ENCODE measurements at places on chromosomes 1 and 21.

- no peak for DNase-seq
Measured at GRCh38 chr1:90729504-90730242, 12.6 kb upstream of the BARHL2 start.

GRCh38 chr1:222310836-222311235 lies 237.1 kb downstream of the HHIPL2 start:
- no peak for DNase-seq

GRCh38 chr21:42556960-42557359 lies 43.3 kb downstream of the SLC37A1 start:
- no peak for DNase-seq

- no peak for DNase-seq
Measured at GRCh38 chr1:66752000-66752592, at the start of gene DYNLT5. Gene DYNLT5 (plus strand): TSS chr1:66752459. CDS start chr1:66754659, 2,200 bp downstream.

- no peak for DNase-seq
Measured at GRCh38 chr1:145751491-145752037, 32.3 kb downstream of the CD160 start.

- peak; percentile 20 for DNase-seq
Measured at GRCh38 chr1:205976708-205977401, 26.3 kb downstream of the RAB7B start.

DNA sequence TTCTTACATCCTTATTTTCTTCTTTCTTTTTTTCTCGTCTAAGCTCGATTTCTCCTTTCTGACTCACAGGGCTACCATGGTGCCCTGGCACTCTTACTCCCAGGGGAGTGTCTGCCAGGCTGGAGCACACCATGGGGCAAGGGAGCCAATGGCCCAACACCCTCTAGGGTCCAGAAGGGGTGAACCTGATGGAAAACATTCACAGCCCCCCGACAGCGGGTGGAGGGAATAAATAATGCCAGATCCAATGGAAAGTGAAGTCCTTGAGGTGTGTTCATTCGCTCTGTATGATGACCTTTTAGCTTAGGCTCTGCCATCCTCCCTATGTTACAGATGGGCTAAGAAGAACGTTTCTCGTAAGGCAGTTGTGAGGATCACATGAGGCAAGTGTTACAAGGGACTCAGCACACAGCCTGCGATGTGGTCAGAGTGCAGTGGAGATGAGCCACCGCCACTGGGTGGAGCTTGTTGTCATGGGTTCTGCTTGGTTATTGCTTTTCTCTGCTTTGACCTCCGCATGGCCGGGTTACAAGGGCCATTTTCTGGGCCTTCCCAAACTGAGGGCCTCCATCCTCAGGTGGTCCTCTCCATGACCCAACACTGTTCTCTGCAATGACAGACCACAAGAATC lies 3.5 kb upstream of the FCMR start:
- DNase-seq, result no peak

- no peak for DNase-seq
Measured at GRCh38 chr21:14675774-14676530, 129.8 kb upstream of the SAMSN1 start.

- no peak for DNase-seq
Measured at GRCh38 chr1:202154766-202155477, 5.5 kb downstream of the PTPN7 start.

- no peak for DNase-seq
Measured at GRCh38 chr1:173986951-173987350, 35.2 kb downstream of the RC3H1 start.

GRCh38 chr1:232568906-232569553 lies 60.9 kb downstream of the SIPA1L2 start:
- DNase-seq, result no peak

DNA sequence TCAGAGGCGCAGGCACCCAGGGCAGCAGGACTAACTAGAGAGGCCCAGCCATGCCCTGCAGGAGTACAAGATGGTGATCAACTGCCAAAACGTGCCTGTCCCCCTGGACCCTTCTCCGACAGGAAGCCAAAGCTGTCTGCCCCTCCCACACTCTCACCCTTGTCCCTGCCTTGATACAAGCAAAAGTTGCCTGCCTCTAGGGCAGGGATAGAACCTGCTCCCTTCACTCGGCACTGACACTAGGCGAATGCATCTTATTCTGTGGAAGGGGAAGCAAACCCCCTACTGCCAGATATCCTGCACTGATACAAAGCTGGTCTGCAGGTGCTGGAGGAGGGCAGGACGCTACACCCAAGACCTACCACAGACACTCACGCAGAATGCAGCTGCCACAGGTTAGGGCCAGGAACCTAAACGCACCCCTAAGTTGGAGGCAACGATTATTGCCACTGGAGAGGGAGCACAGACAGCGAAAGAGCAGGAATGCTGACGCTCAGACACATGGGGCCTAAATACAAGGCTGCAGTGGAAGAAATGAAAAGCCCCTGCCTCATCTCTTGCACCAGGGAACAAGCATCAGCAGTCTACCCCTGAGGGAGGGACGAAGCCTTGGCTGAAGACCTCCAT lies 3.7 kb downstream of the TARBP1 start:
- DNase-seq, result no peak

DNA sequence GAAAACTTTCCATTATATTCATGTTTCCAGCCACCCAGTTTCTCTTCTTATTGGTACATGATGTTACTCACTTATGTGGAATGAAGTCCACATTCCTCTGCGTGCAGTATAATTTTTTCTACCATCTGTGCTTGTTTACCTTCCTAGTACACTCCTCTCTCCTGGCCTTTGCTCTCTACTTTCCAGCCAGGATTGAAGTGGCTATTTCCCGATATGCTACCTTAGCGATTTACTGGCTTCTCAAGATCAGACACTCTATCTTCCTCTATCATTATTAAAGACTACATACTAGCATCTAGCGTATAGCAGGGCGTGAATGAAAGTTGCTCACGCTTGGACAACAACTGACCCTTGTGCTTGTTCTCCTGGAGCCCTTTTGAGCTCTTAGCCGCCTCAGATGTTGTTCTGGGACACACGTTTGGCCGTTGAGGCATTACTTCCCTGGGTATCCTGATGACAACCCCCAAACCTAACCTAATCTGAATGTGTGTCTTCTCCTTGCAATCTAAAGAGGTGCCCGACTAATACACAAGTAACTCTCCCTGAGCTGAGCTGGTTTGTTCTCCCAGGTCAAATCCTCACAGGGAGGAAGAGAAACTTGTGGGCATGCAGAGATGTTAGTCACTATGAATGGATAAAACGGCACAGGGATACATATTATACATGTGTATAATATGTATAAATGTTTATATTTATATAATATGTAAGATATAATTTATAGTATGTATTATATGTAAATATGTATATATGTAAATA lies 13.4 kb upstream of the MTARC2 start:
- DNase-seq, result peak; percentile 10

DNA sequence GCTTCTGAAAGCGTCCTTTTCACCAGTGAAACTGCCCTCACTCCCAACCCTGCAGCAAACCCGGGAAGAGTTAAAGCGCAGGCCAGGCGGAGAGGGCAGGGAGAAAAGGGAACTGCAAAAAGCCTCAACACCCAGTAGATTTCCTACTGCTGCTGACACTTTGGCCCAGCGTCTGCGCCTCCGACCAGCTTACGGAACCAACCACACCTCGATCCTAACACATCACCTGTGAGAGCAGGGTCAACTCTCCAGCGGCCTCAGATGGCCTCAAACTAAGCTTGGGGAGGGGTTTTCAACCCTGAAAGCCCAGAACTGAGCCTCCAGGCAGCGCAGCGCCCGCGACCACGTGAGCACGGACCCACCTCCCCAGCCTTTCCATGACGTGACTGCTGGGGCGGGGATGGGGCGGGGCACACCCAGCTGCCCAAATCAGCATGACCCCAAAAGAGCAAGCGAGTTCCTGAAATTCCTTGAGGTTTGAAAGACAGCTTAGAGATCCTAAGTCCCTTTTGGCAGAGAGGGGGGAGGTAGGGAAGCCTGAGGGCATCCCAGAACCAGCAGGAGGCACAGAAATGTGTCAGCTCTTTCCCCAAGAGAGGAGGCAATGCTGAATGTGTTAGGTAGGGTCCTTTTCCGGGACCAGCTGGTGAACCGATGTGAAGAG lies 59.1 kb downstream of the ITPKB start:
- DNase-seq, result no peak

- DNase-seq, result no peak
Measured at GRCh38 chr1:219413536-219413935, 199.4 kb downstream of the ZC3H11B start.

DNA sequence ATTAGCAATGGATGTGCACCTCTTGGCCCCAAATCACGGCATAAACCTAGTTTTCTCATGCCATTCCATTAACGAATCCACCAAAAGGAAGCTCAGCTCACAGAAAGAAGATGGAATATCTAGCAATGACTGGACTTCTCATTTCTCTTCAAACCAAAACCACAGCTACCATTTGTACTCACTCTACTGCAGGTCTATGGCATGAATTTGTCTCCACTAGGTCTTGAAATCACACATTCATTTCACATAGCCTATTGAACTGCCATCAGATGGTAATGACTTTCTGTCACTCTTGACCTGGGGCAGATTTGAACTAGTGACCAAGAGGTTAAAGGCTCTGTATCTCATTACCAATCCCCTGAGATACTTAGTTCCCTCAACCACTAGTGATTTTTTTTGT lies 382.7 kb downstream of the DPYD start:
- DNase-seq, result no peak

DNA sequence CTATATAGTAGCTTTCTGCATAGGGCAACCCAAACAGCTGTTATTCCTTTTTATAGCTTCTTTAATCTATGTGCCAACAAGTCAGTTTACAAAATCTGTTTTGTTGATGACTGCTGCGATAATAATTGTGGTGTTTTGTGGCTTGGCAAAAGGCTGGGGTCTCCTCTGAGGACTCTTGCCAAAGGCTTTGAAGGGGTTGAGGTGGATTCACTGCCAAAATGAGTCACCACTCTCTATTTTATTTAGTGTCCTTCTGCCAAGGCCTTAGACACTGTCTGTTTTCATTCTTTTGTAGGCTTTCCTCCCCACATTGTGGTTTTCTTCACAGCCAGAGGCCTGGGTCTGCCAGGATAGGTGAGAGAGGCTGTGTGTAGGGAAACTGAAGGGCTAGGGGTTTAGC lies 161.8 kb downstream of the NFIA start:
- no peak for DNase-seq

- no peak for DNase-seq
Measured at GRCh38 chr1:60994369-60994768, 88.0 kb upstream of the NFIA start.

DNA sequence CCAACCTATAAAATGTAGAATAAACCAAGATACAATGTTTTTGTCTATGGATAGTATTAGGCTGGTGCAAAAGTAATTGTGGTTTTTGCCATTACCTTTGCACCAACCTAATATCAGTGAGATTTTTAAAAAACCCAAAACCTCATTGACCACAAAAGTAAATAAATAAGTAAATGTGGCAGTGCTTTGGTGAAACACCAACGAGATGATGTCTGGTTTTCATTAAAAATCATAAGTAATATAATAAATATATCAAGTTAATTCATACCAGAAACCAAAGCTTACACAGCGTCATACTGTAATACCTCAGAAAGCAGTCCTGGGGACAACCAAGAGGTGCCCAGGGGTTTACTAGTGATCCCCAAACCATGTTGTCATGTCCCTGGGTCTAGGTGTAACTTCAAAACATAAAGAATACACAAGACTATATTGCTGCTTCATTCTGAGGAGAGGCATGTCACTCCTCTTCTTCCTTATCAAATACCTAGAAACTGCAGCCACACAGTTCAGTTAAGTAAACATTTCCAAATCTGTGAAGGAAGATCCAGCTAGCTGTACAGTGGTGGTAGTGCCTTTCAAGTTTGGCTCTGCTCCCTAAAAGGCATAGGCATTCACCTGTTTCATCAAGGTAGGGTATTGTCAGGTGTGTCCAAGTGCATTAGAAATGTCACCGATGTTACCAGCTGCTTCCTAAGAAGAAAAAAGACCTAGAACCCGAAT lies 51.6 kb upstream of the ZC3H11B start:
- DNase-seq, result no peak

DNA sequence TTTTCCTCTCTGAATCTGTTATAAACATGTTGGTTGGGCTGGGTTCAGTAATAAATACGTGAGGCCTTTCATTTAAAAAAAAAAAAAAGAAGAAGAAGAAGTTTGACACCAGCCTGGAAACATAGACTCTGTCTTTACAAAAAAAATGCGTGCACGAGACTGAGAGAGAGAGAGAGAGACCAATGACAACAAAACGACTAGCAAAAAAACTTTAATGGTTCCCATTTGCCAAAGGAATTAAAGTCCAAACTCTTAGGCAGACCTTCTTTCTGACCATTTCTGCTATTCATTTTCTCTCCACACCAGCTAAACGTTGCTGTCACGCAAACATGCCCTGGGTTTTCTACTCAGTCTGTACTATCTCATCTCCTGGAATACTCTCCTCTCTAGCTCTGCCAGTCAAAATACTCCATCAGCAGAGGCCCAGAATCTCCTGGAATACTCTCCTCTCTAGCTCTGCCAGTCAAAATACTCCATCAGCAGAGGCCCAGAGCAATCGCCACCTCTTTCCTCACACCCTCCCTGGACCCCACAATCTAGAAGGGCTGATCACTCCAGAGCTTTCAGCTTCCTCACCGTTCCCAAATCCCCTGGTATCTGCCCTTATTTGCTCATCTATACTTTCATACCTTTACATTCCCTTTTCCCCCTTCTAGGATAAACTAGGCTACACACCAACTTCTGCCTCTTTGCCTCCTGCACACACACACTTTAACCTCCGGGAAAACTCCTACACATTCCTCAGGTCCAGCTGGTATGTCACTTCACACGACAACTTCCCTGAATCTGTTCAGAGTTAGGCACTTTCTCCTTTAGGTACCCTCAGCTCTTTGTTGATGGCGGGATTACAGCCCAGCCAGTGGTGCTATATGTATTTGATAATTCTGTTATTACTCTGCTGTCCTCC lies 100.0 kb downstream of the CDC7 start:
- no peak for DNase-seq

GRCh38 chr21:40613546-40614030 lies 233.4 kb downstream of the DSCAM start:
- DNase-seq, result no peak

DNA sequence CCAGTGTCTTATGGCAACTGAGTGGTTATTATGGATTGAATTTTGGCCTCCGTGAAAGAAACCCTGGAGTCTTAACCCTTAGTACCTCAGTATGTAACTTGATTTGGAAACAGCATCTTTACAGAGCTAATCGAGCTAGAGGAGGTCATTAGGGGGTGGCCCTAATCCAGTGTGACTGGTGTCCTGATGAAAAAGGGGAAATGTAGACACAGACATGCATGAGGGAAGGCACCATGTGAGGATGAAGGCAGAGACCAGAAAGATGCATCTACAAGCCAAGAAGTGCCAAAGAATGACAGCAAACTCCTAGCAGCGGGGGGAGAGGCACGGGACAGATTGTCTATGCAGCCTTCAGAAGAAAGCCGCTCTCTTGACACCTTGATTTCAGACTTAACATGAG lies 14.7 kb downstream of the DOP1B start:
- DNase-seq, result no peak

DNA sequence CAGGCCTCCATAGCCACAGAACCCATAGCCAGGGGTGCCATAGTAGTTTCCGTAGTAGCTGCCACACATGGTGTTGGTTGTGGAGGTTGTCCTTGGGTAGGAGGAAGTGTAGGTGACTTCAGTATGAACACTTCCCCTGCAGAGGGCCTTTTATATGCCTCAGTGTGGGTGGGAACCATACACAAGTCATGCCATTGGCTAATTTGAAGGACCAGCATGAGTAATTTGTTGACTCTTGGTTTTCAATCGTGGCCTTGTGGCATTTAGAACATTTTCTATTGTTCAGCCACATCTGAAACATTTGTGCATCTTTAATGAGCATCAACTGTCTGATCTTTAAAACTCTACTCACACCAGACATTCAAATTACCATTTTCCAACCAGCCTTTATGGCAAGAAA lies at the start of gene KRTAP6-1:
Gene KRTAP6-1, minus strand, starts transcription at position 95 of the 400 bp plus-strand sequence. Its CDS starts 26 bp downstream, at position 69.
- DNase-seq, result no peak

- no peak for DNase-seq
Measured at GRCh38 chr1:187839873-187840272, 1011.1 kb downstream of the PLA2G4A start.

Data from epithelial cell of prostate (primary cell).